ENCODE measurements at places on chromosomes 2 and 18.

- DNase-seq: no peak
Observed at GRCh38 chr2:130251535-130251872, 53.3 kb upstream of the TUBA3E start.

GRCh38 chr2:26630669-26631360 lies 10.4 kb downstream of the CIB4 start:
- no peak for DNase-seq

DNA sequence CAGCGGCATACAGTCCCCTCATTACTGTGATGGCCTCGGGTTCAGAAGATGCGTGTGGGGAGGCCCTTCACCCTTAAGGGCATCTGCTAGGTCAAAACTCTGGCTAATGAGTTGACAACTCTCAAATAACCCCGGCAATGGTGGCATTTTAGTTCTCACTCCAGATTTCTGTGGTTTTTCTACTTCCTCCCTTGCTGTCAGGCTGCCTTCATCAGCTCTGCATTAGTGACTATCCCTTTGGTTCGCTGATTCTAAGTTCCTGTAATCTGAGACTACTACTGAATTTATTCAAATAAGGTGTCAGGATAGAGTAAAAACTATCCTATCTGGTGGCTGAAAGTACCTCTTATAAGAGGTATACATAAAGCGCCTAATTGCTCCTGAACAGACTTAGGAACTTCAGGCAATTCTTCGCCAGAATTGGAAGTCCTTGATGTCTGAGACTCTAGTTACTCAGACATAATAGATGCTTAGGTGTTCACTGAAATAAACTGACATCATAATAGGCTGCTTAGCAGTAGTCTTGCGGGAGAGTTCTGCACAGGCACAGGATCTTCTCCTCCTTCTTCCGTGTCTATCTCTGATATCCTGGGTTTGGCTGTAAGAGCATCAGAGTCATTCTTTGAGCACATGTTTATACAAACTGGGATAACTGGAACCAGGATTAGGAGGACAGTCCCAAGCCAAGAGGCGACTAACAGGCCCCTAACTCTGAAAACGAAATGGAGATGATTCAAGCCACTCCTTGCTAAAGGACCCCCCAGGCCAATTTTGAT lies 194.5 kb downstream of the DNER start:
- no peak for DNase-seq

DNA sequence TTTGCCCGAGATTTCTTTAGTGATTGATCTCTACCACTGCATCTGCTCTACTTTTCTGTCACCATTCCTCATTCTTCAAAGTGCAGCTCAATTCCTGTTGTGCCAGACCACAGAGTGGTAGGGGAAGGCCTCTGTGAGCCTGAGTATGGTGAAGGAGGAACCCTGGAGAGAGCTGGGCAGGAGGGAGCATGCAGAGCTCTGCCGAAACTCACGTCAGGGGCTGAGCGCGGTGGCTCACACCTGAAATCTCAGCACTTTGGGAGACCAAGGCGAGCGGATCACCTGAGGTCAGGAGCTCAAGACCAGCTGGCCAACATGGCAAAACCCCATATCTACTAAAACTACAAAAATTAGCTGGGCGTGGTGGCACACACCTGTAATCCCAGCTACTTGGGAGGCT lies 54.1 kb downstream of the PKP4 start:
- DNase-seq: no peak

DNA sequence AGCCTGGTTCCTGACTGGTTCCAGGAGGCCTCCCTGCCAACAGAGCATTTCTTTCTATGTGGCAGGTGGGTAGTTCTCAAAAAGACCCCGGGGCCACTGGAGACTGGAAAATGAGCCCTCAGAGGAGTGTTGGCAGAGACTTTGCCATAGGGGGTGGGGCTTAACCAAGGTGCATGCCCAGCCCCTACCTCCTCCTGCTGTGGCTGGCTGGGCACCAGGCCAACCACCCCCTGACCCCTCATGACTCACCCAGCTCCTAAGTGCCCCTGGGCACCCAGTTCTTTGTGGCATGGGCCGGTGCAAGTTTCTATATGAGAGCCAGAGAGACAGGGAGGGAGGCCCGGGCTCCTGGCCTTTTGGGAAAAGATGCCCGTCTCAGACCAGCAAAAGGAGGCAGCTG lies 98.2 kb upstream of the SMAD2 start:
- DNase-seq: no peak

DNA sequence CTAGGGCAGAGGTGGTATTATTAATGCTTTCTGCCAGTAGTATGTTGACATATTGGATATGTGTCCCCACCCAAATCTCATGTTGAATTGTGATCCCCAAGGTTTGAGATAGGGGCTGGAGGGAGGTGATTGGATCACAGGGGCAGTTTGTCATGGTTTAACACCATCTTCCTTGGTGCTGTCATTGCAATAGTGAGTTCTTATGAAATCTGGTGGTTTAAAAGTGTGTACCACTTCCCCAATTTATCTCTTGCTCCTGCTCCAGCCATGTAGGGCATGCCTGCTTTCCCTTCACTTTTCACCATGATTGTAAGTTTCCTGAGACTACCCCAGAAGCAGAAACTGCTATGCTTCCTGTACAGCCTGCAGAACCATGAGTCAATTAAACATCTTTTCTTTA lies 47.1 kb upstream of the THSD7B start:
- no peak for DNase-seq

DNA sequence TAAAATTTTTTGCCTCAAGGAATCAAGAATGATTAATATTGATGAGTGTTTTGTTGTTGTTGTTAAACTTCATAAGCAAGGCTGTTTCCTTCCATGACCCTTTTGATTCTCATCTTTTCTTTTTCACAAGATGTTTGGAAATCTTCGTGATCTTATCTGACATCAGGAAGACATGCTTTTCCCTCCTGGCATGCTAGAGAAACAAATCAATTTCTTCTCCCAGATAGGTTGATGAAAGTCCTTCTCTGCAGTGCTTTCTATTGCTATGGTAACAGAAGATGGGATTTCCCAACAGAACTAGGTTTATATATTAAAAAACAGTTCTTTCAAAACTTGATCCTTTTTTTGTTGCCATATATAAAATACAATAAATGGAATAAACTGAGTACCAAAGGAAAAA lies 85.2 kb downstream of the EML6 start:
- DNase-seq: no peak

GRCh38 chr2:142724713-142725349 lies 152.6 kb upstream of the KYNU start:
- DNase-seq: no peak

GRCh38 chr18:49893036-49893435 lies 79.7 kb upstream of the ACAA2 start:
- no peak for DNase-seq

- DNase-seq: no peak
Observed at GRCh38 chr2:191636235-191636543, 41.7 kb upstream of the NABP1 start.

- DNase-seq: no peak
Observed at GRCh38 chr2:72115110-72116080, 32.3 kb downstream of the CYP26B1 start.

GRCh38 chr2:70088598-70089219 lies 1.4 kb downstream of the PCBP1 start:
- DNase-seq: no peak

- DNase-seq: no peak
Observed at GRCh38 chr2:25749676-25750075, 76.3 kb upstream of the DTNB start.

GRCh38 chr2:99431587-99432275 lies 58.1 kb downstream of the REV1 start:
- no peak for DNase-seq

DNA sequence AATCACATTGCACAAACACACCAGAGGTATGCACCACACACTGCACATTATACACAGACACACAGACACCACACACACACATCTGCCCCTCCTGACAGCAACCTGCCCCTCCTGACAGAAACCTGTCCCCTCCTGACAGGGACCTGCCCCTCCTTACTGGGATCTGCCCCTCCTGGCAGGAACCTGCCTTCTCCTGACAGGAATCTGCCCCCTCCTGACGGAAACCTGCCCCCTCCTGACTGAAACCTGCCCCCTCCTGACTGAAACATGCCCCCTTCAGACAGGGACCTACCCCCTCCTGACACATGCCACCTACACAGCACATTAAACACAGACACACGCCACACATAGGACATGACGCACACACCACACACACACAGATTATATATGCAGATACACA lies 88.9 kb downstream of the PXDN start:
- DNase-seq: no peak

GRCh38 chr2:119301413-119301812 lies 65.2 kb downstream of the C2orf76 start:
- no peak for DNase-seq

DNA sequence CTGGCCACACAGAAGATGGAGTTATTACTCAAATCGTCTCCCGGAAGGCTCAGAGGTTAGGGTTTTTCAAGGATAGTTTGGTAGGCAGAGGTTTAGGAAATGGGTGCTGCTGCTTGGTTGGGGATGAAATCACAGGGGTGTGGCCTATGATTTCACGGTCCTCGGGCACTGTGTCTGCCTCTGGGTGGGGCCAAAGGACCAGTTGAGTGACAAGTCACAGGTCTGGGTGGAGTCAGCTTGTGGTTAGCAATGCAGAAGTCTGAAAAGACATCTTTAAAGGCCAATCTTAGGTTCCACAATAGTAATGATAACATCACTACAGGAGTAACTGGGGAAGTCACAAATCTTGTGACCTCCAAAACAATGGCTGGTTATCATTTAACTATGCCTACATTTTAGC lies 387.8 kb downstream of the ZNF521 start:
- peak; percentile 9 for DNase-seq

DNA sequence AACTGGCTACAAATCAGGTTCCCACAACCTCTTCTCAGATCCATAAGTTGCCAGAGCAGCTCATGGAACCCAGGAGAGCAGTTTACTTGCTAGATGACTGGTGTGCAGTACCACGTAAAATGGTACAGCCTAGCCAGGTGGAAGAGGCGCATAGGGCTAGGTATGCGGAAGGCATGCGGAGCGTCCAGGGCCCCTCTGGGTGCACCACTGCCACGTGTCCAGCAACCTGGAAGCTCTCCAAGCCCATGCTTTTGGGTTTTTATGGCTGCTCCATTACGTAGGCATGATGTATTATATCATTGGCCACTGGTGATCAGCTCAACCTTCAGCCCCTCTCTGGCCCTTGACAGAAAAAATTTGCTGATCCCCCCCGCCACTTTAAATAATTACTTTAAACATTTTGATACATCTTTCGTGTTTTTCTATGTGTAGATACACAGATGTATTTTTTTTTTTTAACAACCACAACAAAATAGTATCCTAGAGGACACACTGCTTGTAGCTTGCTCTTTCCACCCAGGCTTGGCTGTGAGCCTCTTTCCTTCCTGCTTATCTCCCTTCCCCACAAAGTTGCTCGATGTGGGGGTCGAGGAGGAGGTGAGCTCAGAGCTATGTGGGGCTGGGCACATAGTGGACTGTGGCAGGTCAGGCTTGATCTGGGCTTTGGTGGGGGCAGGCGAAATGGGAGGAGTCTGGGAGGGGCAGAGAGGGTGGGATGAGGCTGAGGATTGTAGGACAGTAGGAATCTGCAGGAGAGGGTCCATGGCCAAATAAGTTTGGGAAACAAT lies 65.4 kb upstream of the MCFD2 start:
- DNase-seq: no peak
